A375 (cell line): ENCODE measurements at places on chromosomes 7 and 10. TPM values are rescaled to one million over a fixed set of nuclear protein-coding genes. Genes with fewer than 3 reads are reported as not detected.

The ZNF273 gene
- total RNA-seq, result 3.0 and 4.5 TPM in 2 replicates

The FBXO24 gene
- total RNA-seq, result 0.69 and 3.8 TPM in 2 replicates

The SPOCK2 gene
- total RNA-seq, result 0.75 and 0.85 TPM in 2 replicates

The SPDYE9 gene
- not detected in 2 replicates for total RNA-seq

The NKX1-2 gene
- total RNA-seq, result 0.08 and 0.11 TPM in 2 replicates

The ENTPD1 gene
- 0.08 TPM in 1 of 2 replicates, not detected in the other for total RNA-seq

The CYP2C9 gene
- not detected in 2 replicates for total RNA-seq

The TAS2R41 gene
- not detected in 2 replicates for total RNA-seq

The ZNF282 gene
- total RNA-seq, result 37.9 and 42.9 TPM in 2 replicates

The CRHR2 gene
- total RNA-seq, result not detected in 2 replicates

The DYNC1I1 gene
- total RNA-seq, result 0.94 and 3.7 TPM in 2 replicates

The PALD1 gene
- 1.4 and 1.6 TPM in 2 replicates for total RNA-seq

The UNCX gene
- total RNA-seq, result not detected in 2 replicates

The PPP1R3C gene
- total RNA-seq, result not detected in 2 replicates

The TRIM50 gene
- not detected in 2 replicates for total RNA-seq

The CCL24 gene
- not detected in 2 replicates for total RNA-seq

The PRRT4 gene
- 0.05 TPM in 1 of 2 replicates, not detected in the other for total RNA-seq

The GRIFIN gene
- not detected in 2 replicates for total RNA-seq

The HOXA4 gene
- 2.9 and 4.0 TPM in 2 replicates for total RNA-seq

The STYXL1 gene
- total RNA-seq, result 40.4 and 42.1 TPM in 2 replicates

The CDH23 gene
- 0.05 and 2.0 TPM in 2 replicates for total RNA-seq

The PPP1R17 gene
- total RNA-seq, result not detected in 2 replicates

The TMEM225B gene
- total RNA-seq, result 0.48 TPM in 1 of 2 replicates, not detected in the other

The RELN gene
- under 0.01 TPM in 1 of 2 replicates, not detected in the other for total RNA-seq

The MOGAT3 gene
- total RNA-seq, result not detected in 2 replicates

The SMNDC1 gene
- total RNA-seq, result 9.1 and 10.7 TPM in 2 replicates

The CYCS gene
- total RNA-seq, result 60.6 and 65.9 TPM in 2 replicates

The PDE6C gene
- not detected in 2 replicates for total RNA-seq

The ATRNL1 gene
- 4.1 and 4.2 TPM in 2 replicates for total RNA-seq

The SPDYE11 gene
- not detected in 2 replicates for total RNA-seq

The GPR146 gene
- total RNA-seq, result 1.7 and 1.8 TPM in 2 replicates

The VSTM2A gene
- total RNA-seq, result 0.88 and 1.5 TPM in 2 replicates

The OR6B1 gene
- total RNA-seq, result not detected in 2 replicates

The PTPN20 gene
- total RNA-seq, result not detected in 2 replicates

The IGFBP3 gene
- total RNA-seq, result 154 and 159 TPM in 2 replicates

The ASB10 gene
- not detected in 2 replicates for total RNA-seq

The SKIDA1 gene
- total RNA-seq, result 0.64 and 0.83 TPM in 2 replicates

The AP5Z1 gene
- total RNA-seq, result 22.5 and 29.1 TPM in 2 replicates

The TRIM56 gene
- total RNA-seq, result 11.0 and 13.3 TPM in 2 replicates

The CFAP70 gene
- 0.11 and 0.15 TPM in 2 replicates for total RNA-seq

The BHLHA15 gene
- total RNA-seq, result 0.61 and 0.64 TPM in 2 replicates

The NEUROG3 gene
- not detected in 2 replicates for total RNA-seq

The GSDME gene
- 20.0 and 22.8 TPM in 2 replicates for total RNA-seq

The TCERG1L gene
- not detected in 2 replicates for total RNA-seq

The MET gene
- total RNA-seq, result 69.2 and 72.3 TPM in 2 replicates

The SLC18A2 gene
- total RNA-seq, result not detected in 2 replicates

The IRF5 gene
- total RNA-seq, result 1.4 and 2.6 TPM in 2 replicates

The FBXL15 gene
- total RNA-seq, result 16.8 and 25.4 TPM in 2 replicates

The FAM13C gene
- total RNA-seq, result 0.16 and 0.49 TPM in 2 replicates

The SEMA3E gene
- total RNA-seq, result 0.61 and 2.9 TPM in 2 replicates

The IFIT2 gene
- total RNA-seq, result 1.9 and 2.7 TPM in 2 replicates

The ERV3-1 gene
- total RNA-seq, result 5.3 and 11.8 TPM in 2 replicates

The AKR1D1 gene
- not detected in 2 replicates for total RNA-seq

The CALML3 gene
- total RNA-seq, result not detected in 2 replicates

The CFAP46 gene
- total RNA-seq, result not detected in 2 replicates

The SFTPA1 gene
- total RNA-seq, result not detected in 2 replicates

The KIF11 gene
- total RNA-seq, result 39.6 and 45.6 TPM in 2 replicates

The IFIT1 gene
- 0.79 and 2.8 TPM in 2 replicates for total RNA-seq

The GRM3 gene
- total RNA-seq, result 0.11 TPM in 1 of 2 replicates, not detected in the other

The TMEM139 gene
- 1.2 and 3.2 TPM in 2 replicates for total RNA-seq
